ENCODE measurements at places on chromosomes 3 and 15.
A peak's percentile ranks its signal among the peaks of the same experiment; 100 is the strongest.

- DNase-seq, result no peak
Measured at GRCh38 chr15:96468036-96468435, 137.5 kb downstream of the NR2F2 start.

- DNase-seq, result no peak
Measured at GRCh38 chr3:35078780-35079179, 560.5 kb upstream of the ARPP21 start.

GRCh38 chr3:126692858-126693257 lies 11.2 kb upstream of the CHCHD6 start:
- DNase-seq, result no peak

DNA sequence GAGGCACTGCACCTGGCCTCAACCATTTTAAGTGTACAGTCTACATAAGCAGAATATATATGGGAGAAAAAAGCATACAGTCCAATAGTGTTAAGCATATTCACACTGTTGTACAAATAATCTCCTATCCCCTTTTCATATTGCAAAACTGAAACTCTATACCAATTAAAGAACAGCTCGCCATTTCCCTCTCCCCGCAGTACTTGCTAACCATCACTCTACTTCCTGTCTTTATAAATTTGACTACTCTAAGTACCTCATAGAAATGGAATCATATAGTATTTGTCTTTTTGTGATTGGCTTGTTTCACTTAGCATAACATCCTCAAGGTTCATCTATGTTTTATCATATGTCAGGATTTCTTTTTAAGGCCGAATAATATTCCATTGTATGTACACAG lies 21.6 kb upstream of the TASOR start:
- DNase-seq, result no peak

DNA sequence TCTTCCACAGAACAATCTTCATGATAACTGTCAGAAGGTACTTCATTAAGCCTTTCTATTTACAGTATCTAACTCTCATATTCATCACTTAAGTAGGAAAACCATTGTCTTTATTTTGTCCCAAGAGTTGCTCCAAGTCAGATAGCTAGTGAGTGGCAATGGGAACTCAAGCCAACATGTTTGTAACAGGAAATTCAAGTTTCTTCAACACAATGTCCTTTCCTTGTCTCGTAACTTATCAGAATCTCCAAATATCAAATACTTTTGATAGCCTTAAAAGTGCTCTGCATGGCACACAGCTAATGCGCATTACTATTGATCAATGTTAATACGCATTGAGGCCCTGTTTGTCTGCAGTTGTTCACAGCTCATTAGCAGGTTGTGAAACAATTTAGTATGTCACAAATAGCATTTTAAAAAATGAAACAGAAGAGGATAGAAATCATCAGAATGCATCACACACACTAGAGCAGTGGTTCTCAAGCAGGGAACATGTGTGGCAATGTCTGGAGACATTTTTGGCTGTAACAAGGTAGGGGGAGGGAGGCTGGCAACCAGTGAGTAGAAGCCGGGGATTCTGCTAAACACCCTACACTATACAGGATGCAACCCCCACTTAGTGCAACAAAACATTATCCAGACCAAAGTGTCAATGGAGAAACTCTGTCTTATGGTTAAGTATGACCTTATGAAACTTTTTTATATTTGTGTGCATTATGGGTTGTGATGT lies 27.5 kb downstream of the BTLA start:
- DNase-seq, result no peak

- DNase-seq, result no peak
Measured at GRCh38 chr15:63891768-63892133, 58.0 kb upstream of the HERC1 start.

DNA sequence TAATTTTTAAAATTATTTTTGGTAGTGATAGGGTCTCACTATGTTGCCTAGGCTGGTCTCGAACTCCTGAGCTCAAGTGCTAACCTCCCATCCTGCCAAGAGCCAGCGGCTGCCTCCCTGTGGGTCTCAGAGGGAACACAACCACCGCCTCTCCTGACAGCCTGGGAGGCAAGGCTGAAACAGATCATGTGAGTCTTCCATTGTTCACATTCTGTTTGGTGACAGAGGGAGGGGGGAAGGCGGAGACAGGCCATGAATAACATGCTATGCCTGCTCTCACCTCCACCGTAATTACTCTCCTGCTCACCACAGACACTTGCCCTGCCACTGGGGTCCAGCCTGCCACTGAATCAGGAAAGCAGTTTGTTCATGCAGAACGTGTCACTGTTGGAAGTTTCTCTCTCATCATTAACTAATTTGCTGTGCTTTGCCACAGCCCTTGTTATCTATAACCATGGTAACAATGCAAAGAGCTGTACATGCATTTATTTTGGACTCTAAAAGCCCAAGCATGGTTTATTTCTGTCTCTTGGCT lies 78.4 kb upstream of the RASGRF1 start:
- peak; percentile 90 for DNase-seq

DNA sequence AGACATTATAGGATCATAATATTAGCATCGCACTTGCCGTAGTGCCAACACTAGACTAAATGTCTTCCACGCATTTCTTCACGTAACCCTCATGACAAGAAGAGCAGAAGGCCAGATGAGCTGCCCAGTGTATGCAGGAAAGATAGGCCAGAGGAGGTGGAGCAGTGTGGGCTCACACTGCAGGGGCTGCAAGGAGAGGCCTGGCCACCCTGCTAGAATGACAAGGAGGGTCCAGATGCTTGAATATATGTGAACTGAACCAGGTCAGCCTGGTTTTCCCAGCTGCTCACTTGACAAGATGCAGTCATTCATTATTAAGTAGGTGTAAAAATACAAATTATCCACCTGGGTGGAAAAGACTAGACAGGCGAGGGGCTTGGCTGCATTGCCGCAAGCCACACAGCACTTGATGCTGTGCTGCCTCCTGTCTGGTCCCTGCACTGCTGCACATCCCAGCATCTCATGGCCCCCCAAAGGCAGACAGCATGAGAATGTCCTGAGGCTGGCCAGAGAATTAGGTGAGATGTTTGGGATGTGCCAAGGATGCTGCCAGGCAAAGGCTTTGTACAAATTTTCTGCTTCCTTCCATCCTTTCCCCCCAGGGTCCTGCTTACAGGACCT lies 115.2 kb downstream of the NTRK3 start:
- DNase-seq, result no peak

DNA sequence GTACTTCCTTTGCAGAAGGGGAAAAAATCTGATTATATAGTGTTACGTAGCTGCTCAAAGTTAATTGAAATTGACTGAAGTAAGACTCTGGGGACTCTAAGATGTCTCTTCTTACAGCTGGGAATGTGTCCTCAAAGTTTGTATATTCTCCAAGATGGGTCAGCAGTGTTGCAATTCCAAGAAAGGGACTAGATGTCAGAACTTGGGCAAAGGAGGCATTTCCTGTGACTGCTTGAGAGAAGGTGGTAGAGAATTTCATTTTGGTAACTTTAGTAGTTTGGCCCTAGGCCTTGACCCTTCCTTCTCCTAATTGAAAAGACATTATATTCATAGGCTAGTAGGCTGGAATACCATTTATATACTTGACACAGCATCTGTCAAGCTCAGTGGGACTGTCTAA lies 33.9 kb downstream of the PTPRG start:
- no peak for DNase-seq

DNA sequence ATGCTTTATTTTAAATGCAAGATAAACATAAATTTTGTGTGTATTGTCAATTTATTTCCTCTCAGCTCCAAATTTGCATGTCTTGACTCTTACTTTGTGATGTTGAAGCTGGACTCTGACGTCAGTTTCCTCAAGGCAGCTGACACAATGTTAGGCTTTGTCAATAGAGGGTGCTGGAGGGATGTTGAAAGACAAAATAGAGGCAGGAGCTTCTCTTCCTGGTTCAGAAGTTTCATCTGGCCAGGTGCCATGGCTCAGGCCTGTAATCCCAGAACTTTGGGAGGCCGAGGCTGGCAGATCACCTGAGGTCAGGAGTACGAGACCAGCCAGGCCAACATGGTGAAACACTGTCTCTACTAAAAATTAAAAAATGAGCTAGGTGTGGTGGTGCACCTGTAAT lies 408.6 kb downstream of the GBE1 start:
- no peak for DNase-seq

DNA sequence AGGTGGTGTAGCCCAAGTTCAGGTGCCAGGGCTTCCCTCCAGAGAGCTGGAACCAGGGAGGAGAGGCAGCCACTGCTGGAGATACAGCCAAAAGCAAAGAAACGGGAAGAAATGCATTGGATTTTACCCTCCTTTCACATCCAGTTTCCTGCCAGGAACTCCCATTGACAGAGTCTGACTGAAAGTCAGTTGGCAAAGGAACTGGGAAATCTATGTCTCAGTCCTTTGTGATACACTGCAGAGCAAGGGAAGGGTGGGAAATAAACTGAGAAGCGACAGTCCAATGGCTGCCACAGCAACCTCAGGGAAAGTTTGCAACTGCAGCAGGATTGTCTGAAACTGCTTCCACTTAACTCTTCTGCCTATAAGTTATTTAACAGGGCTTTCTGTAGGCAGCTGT lies 142.6 kb downstream of the SATB1 start:
- peak; percentile 24 for DNase-seq

- DNase-seq, result no peak
Measured at GRCh38 chr15:73628976-73629797, 4.0 kb downstream of the NPTN start.

DNA sequence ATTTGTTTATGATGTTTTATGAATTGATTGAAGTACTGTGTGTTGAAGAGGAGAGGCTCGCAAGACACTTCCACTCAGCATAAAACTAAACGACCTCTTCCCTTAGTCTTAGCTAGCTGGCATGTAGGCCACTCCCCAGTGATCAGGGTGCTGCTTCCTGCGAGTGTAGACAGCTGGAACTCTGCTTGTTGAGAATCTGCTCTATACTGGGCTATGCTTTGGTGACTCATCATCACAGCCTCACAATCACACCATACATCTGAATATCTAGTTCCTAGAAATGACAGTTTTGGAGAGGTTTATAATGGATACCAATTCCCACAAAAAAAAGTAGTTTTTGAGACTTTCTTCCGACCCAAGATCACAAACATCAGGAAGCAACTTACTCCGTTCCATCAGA lies 1.5 kb upstream of the SLC24A5 start:
- DNase-seq, result no peak

DNA sequence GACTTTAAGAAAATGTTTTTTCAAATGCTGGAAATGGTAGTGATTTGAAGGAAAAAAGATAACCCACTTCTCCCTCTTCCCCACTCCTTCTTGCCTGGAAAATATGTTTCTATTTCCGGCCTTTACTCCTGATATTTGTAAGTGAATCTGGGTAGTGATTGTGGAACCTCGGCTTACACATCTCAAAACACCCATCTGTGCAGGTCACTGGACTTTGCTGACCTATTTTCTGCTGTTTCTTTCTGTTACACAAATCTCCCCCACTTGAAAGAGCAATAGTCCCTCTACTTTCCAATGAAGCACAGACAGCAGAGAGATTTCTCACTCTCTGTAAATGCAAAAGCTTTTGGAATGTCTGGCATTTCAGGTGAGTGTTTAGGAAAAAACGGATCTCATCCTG lies 76.9 kb upstream of the ICE2 start:
- no peak for DNase-seq

DNA sequence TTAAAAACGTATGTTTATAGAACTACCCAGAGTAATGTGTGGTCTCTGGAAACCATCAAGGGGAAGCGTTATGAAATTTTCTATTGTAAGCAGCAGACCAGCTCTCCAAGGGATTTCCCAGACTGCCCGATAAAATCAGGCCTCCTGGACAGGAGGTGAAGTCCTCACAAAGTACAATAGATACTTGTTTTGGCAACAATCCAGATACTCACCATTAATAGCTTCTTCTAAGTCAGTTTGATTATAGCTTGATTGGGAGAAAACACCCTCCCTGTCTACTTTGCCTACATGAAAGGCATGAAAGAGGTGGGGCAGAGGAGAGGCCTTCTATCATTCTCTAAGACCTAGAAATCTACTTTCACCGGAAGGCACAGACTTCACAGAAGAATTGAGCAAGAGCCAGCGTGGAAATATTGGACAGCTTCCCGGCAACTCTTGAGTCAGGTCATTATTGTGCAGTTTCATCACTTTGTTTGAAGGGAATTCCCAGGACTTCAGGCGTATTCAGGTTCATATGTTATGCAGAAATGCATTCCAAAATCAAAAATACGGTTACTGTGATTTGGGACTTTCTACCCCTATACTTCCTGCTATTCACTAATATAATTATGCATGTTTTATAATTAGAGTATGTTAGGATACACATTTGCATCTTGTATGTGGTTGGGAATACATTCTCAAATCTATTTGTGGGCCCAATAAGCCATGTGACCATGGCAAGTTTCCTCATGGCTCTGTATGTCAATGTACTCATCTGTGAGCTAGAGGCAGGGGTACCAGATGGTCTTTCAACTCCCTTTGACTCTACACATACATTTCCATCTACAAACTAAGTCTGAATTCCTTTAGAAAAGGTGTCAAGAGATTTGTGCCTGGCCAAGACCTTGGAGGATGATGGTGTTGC lies 103.5 kb downstream of the CD47 start:
- no peak for DNase-seq

DNA sequence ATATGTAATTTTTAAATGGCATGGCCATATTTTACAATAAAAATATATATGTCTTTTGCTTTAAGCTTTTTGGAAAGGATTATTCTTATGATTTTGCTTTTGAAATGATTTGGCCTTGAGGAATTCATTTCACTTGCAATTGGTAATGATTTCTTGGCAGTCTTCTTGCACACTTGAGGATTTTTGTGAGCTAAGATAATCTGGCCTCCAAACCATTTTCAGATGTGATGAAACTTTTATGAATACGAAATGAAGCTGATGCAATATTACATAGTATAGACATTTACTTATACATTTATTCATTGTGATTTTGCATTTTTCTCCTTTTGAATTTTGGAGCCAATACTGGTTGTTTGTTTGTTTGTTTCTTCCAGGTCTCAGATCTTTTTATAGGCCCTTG lies 6.4 kb upstream of the SH2D7 start:
- peak; percentile 73 for DNase-seq

GRCh38 chr15:31499953-31500765 lies 173.5 kb downstream of the KLF13 start:
- no peak for DNase-seq

DNA sequence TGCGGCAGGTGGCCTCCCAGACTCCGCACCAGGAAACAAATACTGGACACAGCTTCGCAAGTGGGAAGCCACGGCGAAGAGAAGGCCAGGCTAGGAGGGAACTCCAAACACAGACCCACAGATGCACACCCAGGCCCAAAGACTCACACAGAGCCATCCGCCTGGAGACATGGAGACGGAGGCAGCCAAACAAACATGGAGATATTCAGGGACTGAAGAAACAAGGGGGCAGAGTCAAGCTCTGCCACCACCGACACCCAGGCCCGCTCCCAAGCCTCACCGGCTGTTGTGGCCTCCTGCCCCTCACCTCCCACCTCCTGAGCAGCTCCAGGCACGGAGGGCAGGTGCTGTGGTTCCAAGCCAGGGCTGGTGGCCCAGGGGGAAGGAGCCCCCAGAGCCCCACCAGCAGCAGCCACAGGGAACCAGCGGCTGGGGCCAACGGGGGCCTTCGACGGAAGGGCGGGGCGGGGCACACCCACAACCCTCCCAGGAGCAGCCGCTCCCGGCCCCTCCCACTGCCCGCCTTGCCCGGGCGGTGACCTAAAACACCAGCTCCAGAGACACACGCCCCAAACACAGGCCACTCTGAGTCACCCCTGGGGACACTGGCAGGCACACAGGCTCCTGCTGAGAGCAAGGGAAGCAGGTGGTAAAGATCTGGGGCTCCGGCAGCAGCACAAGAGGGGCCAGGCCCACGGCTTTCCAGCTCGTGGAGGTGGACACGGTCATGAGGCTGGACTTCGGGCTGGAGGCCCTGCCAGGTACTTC lies 31.9 kb downstream of the TNK2 start:
- DNase-seq, result no peak

- no peak for DNase-seq
Measured at GRCh38 chr15:82398785-82399184, 30.8 kb upstream of the GOLGA6L9 start.

- DNase-seq, result no peak
Measured at GRCh38 chr15:66130496-66131034, 123.0 kb downstream of the MEGF11 start.
